ENCODE measurements at places on chromosomes 12 and 14.

DNA sequence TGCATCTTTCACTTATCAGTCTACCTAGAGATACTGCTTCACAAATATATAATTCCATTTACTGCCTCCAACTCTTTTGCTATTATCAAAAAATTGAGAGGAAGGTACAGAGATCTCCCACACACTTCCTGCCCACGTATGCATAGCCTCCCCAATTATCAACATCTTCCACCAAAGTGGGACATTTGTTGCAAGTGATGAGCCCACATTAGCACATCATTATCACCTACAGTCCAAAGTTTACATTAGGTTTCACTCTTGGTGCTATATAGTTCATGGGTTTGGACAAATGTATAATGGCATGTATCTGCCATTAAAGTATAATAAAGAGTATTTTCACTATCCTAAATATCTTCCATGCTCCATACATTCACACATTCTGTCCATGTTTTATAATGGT lies 66.3 kb downstream of the SLC2A13 start:
- no peak for DNase-seq

DNA sequence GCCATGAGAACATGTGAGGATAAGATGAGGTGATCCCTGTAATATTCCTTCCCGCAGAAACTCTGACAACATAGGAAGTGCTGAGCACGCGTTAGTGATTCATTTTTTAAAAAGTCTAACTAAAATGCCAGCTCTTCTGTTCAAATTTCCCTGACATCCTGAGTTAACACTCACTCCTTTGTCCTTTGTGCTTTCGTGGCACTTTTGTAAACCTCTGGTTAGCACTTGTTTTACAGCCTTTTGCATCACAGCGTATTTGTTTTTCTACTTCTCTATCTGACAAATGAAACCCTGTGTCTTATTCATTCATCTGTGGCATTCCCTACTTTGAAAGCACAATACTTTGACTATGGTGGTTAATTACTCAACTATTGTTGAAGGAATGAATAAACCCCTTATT lies 313.6 kb downstream of the NUAK1 start:
- no peak for DNase-seq

- DNase-seq = no peak
These were observed 9.7 kb upstream of the ATL1 start for GRCh38 chr14:50550294-50550693.

- no peak for DNase-seq
These were observed 120.3 kb upstream of the VASH1 start for GRCh38 chr14:76640923-76641395.

DNA sequence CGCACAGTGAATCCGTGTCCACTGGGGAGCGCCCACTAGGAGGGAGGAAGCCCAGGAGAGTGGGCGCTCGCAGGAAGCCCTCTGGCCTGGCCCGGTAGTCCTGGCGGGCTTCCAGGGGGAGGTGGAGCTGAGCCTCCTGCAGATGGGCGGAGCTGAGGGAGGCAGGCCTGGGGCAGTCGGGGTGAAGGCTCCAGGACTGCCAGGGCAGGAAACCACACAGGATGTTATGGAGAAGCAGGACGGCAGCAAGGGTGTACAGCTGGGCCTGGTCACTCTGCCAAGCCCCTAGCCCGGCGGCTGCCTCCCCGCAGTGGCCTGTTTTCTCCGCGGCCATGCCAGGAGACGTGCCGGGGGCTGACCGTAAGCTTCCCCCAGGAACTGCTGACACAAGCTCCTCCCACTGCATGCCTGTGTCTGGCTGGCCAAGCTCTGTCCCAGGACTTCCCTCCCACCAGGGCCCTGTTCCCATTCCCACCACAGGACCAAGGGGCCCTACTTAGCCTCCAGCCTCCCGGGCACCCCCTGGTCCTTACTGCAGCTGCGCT lies 143.4 kb upstream of the C14orf180 start:
- DNase-seq = no peak

GRCh38 chr12:3797531-3798048 lies 44.7 kb upstream of the CRACR2A start:
- DNase-seq = no peak

DNA sequence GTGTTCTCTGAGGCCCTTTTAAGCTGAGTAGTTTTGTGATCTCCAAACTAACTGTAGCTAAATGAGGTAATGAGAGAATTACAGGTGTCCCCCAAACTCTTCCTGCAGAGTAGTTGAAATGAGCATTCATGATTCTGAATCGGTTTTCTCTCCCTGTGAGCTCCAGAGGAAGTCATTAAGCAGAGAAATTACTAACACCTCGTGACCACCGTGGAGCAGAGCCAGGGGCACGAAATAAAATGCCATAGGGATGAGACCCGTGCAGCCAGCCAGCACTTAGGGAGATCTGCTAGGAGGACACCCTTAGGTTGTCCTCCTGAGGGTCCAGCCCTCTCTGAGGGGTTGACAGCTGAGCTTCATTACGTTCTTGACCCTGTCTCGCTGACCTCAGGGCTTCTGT lies 79.5 kb downstream of the SLC25A47 start:
- no peak for DNase-seq

DNA sequence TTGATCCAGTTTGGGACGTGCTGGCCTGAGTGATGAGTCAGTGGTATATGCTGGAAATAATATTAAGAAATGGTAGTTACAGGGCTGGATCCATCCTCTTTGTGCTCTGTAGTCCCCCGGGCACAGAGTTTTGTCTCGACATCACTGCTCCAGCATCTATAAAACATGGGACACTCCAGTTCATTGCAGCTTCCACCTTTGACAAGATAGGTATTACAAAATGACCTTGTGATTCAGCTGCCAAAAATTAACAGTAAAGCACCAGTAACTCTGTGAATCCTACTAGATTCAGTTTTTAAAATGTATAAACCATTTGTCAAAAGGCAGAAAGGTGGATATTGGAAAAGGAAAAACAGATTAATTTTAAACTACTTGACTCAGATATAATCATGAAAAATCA lies 14.6 kb upstream of the GNG2 start:
- DNase-seq = no peak
